ENCODE measurements at places on chromosomes 7 and 10. TPM values are rescaled to one million over a fixed set of nuclear protein-coding genes. Genes with fewer than 3 reads are reported as not detected.

The VWDE gene
- total RNA-seq, result 4.4 TPM

The CAMK2B gene
- total RNA-seq, result 0.49 TPM

The PNLIPRP2 gene
- total RNA-seq, result not detected

The HOXA4 gene
- total RNA-seq, result 4.9 TPM

The C10orf62 gene
- total RNA-seq, result not detected

The CHRM2 gene
- total RNA-seq, result 1.1 TPM

The EPHB6 gene
- 0.02 TPM for total RNA-seq

The NEBL gene
- total RNA-seq, result 0.05 TPM

The ZNF37A gene
- total RNA-seq, result 1.9 TPM

The NEURL1 gene
- 19.9 TPM for total RNA-seq

The ZEB1 gene
- 14.4 TPM for total RNA-seq

The RPEL1 gene
- 0.12 TPM for total RNA-seq

The UCMA gene
- not detected for total RNA-seq

The CCDC6 gene
- total RNA-seq, result 18.6 TPM

The GPR22 gene
- not detected for total RNA-seq

The VENTX gene
- not detected for total RNA-seq

The SFRP4 gene
- 0.27 TPM for total RNA-seq

The CPVL gene
- 0.64 TPM for total RNA-seq

The ATOH7 gene
- 0.07 TPM for total RNA-seq

The CNPY1 gene
- total RNA-seq, result not detected

The RADIL gene
- not detected for total RNA-seq

Measured in M059J (cell line).